Colonic mucosa (tissue), 4 donors: ENCODE measurements at places on chromosomes 7 and 10. TPM values are rescaled to one million over a fixed set of nuclear protein-coding genes. Genes with fewer than 3 reads are reported as not detected.

DNA sequence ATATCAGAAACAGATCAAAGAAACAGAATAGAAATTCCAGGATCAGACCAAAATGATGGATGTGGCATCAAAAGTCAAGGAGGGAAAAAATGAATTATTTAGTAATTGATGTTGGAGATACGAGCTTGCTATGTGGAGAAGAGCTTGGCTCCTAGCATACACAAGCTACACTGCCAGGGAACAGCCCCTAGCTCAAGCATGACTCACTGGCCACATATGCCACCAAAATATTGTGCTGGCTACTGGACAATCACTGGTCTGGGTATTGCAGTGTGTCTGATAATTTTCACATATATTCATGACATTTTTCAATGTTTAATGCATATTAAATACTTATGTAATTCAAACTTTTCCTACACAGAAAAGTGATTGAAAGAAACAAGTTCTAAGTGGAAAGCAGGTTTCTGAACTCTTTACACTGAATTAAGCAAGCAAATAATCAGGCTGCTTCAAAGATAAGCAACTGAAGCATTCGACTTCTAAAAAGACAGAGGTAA lies 59.3 kb downstream of the OAT start:
- no peak for DNase-seq

DNA sequence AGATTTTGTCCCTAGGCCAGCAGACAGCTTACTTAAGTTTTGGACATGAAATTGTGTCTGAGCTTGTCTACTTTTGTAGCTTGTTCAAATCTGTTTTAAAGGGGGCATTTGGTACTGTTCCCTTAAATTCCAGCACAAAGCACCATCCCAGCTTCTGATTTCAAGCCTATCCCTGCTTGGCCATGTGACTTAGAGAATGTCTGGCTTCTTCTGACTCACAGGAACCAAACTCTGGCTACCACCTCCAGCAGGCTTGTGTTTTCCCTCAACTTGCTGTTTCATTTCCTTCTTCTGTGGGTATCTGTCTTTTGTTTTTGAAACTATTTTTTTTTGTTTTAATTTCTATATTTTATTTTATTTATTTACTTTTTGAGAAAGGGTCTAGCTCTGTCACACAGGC lies 97.9 kb upstream of the FZD8 start:
- DNase-seq: no peak

- peak; percentile 6 for DNase-seq
Measured at GRCh38 chr10:1384026-1384425, 327.8 kb downstream of the WDR37 start.

DNA sequence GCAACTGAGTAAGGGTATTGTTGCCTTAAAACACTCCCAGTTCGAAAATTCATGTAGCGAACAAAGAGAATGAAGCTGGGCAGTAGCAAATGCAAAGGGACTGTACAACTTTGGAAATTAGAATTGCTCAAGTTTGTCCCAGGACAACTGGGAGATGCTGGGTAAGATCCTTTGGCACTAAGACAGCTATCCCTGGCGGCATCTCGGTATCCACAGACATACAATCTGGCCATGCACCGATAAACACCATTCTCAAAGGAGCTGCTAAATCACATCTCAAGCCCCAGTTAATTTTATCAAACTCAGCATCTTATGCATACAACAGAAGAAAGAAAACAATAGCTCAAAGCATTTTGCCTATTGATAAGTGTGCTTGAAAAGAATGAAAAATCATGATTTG lies 177.3 kb downstream of the AMPH start:
- DNase-seq: no peak

GRCh38 chr7:27689150-27689549 lies 26.5 kb upstream of the HIBADH start:
- no peak for DNase-seq

- no peak for DNase-seq
Measured at GRCh38 chr7:111690364-111691111, 128.2 kb upstream of the IMMP2L start.

DNA sequence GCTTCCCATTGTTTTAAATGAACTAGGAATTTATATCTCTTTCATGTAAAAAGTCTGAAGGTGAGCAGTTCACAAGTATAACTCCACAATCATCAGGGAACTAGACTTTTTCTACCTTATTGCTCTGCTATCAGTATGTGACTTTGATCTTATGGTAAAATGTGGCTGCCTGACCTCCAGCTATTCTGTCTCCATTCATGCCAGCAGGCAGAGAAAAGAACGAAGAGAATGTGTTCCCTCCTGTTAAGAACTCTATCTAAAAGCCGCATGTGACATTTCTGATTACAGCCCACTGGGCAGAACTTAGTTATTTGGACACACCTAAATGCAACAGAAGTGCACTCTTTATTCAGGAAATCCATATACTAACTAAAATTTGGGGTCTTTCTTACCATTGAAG lies 102.8 kb upstream of the MBL2 start:
- DNase-seq: no peak

DNA sequence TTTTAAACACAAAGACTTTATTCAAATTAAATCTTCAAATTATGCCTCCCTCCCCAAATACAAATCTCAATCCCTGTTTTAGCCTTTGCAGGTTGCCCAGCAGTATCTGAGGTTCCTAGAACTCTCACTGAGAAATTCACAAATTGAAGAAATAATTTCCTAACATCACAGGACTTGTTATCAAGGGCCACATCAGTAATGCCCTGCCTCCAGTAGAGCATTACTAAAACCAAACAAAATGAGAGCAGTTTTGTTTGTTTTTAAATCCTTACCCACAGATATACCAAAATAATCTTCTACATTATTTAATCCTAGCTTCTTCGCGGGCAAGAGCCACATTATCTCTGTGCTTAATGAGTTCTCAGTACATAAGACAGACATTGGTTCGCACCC lies 152.2 kb downstream of the SGMS1 start:
- DNase-seq: no peak

DNA sequence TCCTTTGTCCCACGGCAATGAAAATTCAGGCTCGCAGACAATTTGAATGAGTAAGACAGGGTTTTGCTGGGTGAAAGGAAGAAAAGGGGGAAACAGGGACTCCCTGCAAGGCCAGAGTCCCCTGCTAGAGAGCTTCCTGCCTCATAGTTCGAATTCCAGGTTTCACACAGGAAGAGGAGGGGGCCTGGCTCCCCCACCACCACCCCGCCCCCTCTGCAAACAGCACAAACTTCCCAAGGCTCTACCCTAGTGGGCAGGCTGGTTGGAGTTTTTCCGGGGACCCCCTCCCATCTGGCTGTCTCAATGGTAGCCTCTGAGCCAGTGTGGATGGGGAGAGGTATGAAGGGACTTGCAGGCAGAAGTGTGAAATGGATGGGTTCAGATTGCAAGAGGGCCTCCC lies 57.4 kb upstream of the NEBL start:
- no peak for DNase-seq

GRCh38 chr7:101673951-101674350 lies 44.9 kb upstream of the MYL10 start:
- no peak for DNase-seq

- DNase-seq: no peak
Measured at GRCh38 chr7:44059219-44060090, 5.9 kb downstream of the PGAM2 start.

DNA sequence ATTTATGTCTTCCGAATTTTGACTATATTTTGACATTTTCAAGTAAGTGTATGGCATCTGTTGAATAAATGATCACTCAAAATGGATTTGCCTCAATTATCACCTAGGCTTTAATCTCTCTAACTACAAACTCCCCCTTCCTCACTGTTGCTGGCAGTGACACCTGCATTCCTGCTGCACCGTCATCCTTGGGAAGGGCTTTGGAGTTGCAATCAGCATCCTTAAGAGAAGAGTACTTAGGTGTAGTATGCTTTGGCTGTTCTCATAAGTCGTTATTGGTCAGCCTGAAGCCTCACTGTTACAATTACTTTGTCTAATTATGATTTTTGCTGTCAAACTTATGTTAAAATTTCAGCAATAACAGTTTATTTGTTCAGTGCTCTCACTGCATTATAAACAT lies 415.0 kb downstream of the NRG3 start:
- DNase-seq: no peak

DNA sequence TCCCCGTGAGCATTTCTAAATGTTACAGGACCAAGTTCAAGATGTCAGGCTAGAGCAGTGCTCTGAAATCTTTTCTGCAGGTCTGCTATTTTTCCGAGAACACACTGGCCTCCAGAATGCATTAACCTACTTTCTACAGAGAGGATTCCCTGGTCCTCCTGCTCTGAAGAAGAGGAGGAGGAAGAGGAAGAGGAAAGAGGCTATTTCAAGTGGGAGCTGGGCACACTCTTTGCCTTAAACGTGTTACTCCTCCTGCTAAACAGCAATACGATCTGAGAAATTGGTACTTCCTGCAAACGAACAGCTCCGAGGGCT lies 157.4 kb downstream of the FRMD4A start:
- no peak for DNase-seq

DNA sequence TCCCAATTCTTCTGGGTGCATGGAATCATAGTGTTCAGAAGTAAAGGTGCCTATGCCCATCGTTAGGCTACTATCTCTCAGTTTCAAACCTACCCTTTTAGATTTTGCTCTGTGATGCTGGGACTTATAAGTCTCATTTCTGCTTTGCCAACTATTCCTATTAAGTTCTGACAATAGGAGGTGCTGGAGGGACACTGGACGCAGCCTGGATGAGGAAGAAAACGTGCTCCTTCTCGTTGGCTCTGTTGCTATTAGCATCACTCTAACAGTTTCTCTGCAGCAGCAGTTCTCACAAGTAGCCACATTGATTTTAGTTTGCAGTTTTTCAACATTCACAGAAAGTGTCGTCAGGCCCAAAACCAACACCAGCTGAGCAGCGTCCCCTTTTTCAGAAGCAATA lies 72.4 kb downstream of the ABCC2 start:
- no peak for DNase-seq

DNA sequence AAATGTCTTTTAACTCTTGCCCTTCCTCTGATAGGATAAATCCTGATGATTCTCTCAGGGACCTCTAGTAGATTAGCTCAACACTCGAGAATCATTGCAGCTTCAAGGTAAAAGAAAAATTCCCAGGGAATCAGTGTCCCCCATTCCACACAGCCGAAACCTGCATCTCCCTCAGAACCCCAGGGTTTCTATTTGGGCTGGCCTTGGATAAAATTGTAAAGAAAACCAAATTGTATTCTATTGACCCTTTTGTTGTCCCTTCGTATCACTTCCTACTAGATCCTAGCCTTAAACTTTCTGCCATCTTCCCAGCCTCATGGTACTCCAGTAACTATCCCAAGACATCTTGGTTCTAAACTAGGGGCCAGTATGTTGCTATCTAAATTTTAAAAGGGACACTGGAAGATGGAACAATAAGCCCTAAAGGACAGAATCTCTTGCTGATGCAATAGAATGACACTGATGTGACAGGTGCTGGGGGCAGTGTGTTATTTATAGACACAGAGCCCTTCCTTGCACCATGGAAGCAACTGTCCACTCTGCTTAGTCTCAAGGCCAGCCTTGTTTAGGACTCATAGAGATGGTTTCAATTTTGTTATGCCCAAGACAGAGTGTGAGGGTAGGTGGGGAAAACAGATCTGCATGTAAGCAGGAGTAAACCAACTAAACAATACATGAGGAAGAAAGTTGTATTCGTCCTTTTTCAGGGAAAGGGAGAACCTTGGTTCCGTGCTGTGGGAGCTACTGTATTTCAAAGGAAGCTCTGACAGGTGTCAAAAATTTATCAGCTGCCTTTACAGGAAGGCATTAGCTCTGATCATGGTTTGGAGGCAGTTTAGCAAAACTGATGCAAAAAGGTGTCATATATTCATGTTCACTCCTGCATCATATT lies 7.6 kb downstream of the ASB15 start:
- no peak for DNase-seq

DNA sequence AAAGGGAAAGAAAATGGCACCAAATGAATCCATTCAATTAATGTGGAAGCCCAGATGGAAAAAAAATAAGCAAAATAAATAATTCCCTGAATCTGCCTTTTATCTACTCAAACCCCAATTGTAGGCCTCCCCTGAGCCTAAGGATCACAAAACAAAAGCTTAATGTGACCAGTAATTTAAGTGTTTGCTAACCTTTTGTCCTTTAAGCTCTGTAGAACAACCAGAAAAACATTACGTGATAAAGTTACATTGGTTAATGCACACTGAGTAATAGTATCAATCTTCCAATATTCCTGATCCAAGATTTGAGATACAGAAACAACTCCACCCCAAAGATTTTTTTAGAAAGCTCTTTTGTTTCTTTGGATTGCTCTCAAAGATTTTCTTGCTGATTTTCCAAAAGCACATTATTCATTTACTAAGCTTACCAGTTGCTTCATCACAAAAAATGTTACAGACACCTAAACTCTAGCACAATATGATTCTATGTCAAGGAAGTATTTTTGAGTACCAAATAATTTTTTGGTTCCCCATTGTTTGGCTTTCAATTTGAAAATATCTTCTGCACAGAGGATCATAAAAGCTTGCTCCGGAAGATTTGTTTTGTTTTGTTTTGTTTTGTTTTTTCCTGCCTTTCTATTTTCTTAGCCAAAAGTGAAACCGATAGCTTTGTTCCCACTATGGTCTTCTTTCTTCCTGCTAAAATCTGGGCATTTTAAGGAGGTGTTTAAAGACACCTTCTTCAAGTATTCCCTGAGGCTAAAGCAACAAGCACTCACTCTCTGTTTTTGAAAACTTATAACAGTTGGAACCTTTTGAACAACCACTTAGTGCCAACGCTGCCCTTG lies 54.2 kb downstream of the TRIL start:
- DNase-seq: no peak

DNA sequence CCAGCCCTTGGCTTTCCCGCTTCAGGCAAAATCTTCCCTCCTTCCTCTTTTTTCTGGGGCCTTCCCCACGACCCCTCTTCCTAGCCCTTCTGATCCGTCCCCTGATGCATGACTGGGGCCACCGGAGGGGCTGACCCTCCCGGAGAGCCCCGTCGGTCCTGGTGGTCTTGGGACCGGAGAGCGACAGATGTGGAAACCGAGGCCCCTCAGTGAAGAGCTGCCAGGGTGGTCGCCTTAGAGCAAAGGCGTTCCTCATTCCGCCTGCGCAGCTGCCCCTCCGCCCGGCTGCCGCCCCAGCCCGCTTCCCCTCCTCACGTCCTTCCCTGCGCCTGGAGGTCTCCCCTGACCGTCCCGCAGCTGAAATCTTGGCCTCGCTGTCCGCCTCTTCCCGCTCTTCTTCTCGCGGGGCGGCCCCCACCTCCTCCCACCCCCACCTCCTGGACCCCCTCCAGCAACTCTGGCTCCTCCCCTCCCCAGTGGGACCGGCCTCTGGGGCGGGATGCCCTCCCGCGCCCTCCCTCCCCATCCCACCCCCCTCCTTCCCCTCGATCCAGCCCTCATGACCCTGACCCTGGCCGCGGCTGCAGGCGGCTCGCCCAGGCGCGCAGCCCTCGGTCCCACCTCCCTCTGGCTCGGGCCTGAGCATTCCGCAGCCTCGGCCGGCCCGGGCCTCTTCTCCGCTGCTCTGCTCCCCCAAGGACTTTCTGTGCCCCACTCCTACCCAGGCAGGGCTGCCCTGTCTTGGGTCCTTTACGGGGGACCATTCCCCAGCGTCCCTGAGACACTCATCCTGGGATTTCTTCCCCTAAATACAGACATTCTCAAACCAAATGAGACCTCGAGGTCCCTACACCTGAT lies at the start of gene RARRES2:
Gene RARRES2, minus strand, starts transcription at position 367 of the 858 bp plus-strand sequence. CDS start 1,020 bp downstream, outside the sequence.
- DNase-seq: peak; percentile 58

GRCh38 chr10:111179514-111179913 lies 102.7 kb downstream of the ADRA2A start:
- no peak for DNase-seq

- peak; percentile 79 for DNase-seq
Measured at GRCh38 chr7:38368191-38368605, 94.8 kb upstream of the TARP start.

Gene ECHDC3
- 17.6 TPM for total RNA-seq

Gene SPDYE2B
- total RNA-seq: not detected

Gene CNTNAP2
- 4.4 TPM for total RNA-seq

Gene ZFYVE27
- total RNA-seq: 45.9 TPM

Gene MYL10
- total RNA-seq: not detected
